ENCODE measurements at places on chromosomes 5 and 9.

- peak; percentile 62 for DNase-seq
Measured at GRCh38 chr5:43000111-43000840, 39.8 kb downstream of the ANXA2R start.

GRCh38 chr5:180136630-180137381, 65.2 kb upstream of the RNF130 start:
- DNase-seq: no peak

DNA sequence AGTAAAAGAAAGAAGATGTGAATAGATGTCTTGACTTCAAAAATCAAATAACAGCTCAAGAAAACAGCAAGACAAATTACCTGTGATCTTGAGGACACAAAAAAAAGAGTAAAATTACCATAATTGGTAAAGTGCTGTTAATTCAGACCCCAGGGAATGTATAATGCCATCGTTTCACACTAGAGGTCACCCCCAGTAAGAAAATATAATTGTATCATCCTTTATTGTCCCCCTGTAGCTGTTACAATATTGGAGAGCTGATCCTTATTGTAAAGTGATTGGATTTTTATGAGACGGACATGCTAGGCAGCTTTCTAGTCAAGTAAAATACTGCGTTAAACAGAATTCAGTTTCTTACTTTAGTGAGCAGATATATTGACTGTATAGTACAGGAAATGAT, 377.0 kb downstream of the TLE1 start:
- DNase-seq: no peak

- DNase-seq: no peak
Measured at GRCh38 chr5:92494508-92494907, 1086.5 kb downstream of the NR2F1-AS1 start.

Measured in epithelial cell of esophagus (primary cell).